ENCODE measurements at places on chromosomes 12 and 14.
A peak's percentile ranks its signal among the peaks of the same experiment; 100 is the strongest.

- no peak for DNase-seq
Observed at GRCh38 chr14:58914279-58914855, 274.1 kb upstream of the DAAM1 start.

- DNase-seq, result no peak
Observed at GRCh38 chr12:15987696-15988095, 76.6 kb downstream of the DERA start.

- DNase-seq, result peak; percentile 74
Observed at GRCh38 chr14:100662879-100663760, 63.6 kb upstream of the DLK1 start.

DNA sequence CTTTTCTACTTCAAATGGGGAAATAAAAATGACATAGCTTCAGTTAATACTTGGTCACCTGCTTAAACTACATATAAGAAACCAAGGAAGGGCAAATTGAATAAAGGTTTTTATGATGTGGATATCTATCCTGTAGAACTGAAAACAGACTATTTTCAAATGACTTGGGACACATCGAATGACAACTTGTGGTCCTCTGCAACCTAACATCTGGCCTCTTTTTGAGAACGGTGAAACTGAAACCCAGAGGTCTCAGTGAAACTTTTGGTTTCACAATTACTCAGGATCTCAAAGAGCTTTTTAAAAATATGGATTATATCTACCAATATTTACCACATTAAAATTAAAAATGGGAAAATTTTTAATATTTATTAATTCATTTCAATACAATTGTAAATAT is 65.2 kb downstream of the PPP2R5E start:
- no peak for DNase-seq

GRCh38 chr12:80617733-80618132 is 89.7 kb upstream of the MYF6 start:
- DNase-seq, result no peak

GRCh38 chr14:70213721-70214282 is 25.1 kb upstream of the SLC8A3 start:
- DNase-seq, result peak; percentile 68

DNA sequence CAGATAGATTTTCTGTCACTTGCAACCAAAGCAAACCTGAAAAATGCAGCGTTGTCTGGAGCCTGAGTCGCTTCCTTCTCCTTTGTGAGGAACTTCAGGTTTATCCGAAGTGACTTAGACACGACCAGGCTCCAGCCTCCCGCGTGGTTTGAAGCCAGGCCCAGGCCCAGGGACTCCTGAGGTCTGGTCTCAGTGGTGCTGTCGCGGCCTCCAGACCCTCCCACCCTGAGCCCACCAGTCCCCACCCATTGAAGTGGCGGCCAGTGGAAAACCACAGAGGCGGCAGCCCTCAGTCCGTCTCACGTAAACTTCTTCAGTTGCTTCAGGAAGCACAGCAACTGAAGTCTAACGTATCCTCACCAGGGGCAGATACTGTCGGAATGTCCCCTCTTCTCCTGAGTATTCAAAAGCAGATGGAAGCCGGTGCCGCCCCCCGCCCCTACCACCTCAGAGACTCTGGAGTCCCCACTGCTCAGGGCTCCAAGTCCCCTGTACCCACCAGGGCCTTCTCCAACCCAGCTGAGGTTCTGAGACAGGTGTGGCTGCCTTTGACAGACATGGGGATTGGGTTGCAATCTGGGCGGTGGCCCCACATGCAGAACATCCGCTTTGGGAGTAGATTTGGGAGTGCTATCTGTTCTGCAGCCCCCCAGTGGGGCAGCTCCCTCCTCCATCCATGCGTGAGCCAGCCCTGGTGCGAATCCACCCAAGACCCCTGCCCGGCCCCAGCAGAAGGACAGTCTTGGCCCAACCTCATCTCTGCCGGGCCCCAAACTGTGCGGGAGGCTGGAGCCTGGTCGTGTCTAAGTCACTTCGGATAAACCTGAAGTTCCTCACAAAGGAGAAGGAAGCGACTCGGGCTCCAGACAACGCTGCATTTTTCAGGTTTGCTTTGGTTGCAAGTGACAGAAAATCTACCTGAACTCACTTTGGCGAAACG is 26.6 kb upstream of the GALNT9 start:
- DNase-seq, result no peak

DNA sequence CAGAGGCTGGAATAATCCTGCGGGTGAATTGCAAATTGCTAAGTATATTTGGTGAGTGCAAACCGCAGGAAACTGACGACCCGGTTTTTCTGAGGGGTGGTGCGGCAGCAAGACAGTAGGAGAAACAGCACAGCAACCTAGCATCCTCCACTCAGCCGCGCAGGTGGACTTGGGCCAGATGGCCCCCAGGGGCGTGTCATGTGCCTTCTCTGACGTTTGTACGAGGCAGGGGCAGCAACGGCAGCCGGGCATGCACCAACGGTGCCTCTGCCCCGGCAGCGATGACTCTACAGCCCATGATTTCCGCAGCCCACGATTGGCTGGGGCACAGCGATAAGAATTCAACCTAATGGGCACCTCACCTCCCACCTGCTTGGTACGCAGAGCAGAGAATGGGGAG is 11.1 kb upstream of the CLEC2A start:
- no peak for DNase-seq

- DNase-seq, result peak; percentile 44
Observed at GRCh38 chr14:76154539-76155126, 2.9 kb downstream of the GPATCH2L start.

- DNase-seq, result peak; percentile 65
Observed at GRCh38 chr12:47742253-47742825, 16.3 kb downstream of the RAPGEF3 start.

GRCh38 chr14:37991027-37991426 is 216.7 kb upstream of the SSTR1 start:
- DNase-seq, result peak; percentile 10

- no peak for DNase-seq
Observed at GRCh38 chr14:69873877-69874780, 5.1 kb upstream of the SMOC1 start.

DNA sequence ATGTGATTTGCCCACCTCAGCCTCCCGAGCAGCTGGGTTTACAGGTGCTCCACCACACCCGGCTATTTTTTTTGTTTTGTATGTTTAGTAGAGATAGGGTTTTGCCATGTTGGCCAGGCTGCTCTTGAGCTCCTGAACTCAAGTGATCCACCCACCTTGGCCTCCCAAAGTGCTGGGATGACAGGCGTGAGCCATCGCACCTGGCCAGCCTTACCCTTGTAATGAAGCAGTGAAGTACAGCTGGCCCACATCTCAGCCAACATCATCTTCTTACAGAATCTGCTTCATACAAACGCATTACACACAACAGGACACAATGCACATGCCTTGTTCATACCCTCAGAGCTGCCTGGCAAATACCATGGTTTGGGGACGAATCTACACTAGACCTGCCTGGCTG is 31.3 kb upstream of the CHFR start:
- no peak for DNase-seq

GRCh38 chr12:69151254-69151764 is 88.1 kb upstream of the CPSF6 start:
- peak; percentile 21 for DNase-seq

DNA sequence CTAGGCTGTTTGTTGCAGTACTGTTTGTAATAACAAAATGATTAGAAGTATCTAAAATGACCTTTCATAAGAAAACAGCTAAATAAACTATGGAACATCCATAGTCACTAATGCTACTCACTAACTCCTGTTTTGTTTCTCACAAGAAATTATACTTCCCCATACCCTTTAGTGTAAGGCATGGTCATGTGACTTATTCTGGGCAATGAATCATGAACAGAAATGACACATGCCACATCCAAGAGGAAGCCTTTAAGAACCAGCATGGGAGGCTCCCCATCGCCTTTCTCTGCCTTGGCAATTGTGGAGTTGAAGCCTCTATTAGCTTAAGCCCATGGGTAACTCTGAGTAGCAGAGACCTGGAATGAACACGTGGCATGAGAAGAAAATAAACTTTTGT is 49.3 kb downstream of the KSR2 start:
- DNase-seq, result no peak

GRCh38 chr14:68359837-68360552 is 432.9 kb downstream of the ZFP36L1 start:
- DNase-seq, result peak; percentile 62

DNA sequence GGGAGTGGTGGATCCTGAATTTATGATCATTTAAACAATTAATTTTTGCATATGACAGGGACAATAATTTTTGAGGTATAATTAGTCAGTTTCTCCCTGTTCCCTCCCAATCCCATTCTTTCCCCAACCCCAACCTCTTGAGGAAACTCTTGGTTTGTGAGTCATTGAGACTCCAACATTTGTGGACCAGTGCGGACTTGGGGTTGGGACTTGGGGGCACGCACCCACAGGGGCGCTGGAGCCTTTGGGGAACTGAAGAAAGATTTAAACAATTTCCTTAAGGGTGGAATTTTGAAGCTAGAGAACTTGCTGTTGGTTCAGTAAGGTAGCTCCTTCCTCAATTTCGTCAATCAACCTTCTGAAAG is 17.4 kb upstream of the PTGR2 start:
- no peak for DNase-seq

DNA sequence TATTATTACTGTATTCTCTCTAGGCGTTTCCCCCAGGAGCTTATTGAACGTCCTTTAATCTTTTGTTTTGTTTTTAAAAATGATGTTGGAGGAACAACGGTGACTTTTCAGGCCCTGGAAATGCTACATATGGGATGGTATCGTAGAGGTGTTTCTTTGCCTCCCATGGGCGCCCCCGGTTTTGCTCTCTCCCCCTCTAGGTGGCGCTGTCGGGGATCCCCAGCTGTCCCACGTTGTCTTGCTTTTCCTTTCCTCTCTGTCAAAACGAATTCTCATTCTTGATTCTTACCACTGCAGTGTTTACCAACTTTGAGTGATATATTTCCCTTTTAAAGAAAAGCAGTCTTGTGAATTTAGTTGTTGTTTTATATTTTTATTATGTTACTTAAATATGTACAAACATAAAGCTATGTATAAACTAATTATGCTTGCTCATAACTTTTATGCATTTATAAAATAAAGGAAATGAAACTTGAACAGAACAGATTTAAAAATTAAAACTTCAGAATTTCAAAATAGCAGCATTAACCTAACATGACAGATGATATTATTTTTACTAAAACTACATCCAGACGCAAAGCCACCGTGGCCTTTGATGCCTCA is 171.9 kb downstream of the RGS6 start:
- peak; percentile 46 for DNase-seq

GRCh38 chr14:64465191-64465822 is at the start of gene AKAP5:
TSS of gene AKAP5 (plus strand) at chr14:64465499. CDS start at chr14:64468395, 2,896 bp downstream.
- DNase-seq, result peak; percentile 85

GRCh38 chr14:72679536-72680151 is 214.3 kb downstream of the DPF3 start:
- peak; percentile 26 for DNase-seq

Data from mesendoderm (in vitro differentiated cells).